ENCODE measurements at places on chromosomes 11 and 22. TPM values are rescaled to one million over a fixed set of nuclear protein-coding genes. Genes with fewer than 3 reads are reported as not detected.
A peak's percentile ranks its signal among the peaks of the same experiment; 100 is the strongest.

NELL1 gene
- total RNA-seq: not detected

CD248 gene
- 11.4 TPM for total RNA-seq

GAS2 gene
- 15.1 TPM for total RNA-seq

ADAMTS8 gene
- 1.1 TPM for total RNA-seq

GRCh38 chr11:133834682-133835592 lies 10.4 kb downstream of the SPATA19 start:
- no peak for DNase-seq

DNA sequence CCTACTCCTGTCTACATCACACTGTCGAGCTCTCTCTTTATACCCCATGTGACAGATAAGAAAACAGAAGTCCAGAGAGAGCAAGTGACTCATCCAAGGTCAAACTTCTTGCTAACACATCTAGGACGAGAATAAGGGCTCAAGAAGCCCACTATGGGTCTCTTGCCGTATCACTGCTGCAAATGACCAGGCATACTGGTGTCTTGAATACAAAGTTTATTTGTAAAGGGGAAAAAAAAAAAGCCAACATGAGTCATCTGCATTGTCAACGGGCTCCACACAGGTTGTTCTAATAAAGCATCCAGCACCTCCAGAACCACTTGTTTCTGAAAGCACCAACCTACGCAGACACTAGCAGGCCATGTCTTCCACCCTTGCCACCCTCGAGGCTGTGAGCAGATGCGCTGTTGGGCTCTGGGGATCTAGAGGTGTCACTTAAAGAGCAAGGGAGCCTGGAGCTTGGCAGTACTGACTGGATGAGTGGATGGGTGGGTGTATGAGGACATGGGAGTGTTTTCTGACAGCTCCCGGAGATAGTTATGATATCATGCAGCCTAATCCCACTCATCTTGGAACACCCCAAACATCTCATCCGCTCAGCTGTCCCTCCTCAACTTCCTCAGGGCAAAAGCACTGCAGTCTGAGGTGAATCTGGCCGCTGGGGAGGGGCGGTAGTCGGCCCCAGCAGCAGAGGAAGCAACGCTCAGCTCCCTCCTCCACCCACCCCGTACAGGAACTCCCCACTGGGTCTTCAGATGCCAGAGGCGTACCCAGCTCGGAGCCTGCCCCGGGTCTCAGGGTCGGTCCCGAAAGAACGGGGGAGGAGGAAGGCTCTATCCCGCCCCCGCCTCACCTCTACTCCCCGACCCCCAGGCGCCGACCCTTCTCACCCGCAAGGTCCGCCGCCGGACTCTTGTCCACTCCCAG lies 1.0 kb downstream of the SMCO4 start:
- DNase-seq: peak; percentile 45

- no peak for DNase-seq
These were observed 226.7 kb upstream of the PDGFD start for GRCh38 chr11:104390651-104391050.

GRCh38 chr22:49062155-49062801 lies 765.4 kb downstream of the BRD1 start:
- DNase-seq: no peak
